ENCODE measurements at places on chromosomes 1 and 21.

- no peak for DNase-seq
Observed at GRCh38 chr1:233253832-233254331, 41.6 kb downstream of the PCNX2 start.

DNA sequence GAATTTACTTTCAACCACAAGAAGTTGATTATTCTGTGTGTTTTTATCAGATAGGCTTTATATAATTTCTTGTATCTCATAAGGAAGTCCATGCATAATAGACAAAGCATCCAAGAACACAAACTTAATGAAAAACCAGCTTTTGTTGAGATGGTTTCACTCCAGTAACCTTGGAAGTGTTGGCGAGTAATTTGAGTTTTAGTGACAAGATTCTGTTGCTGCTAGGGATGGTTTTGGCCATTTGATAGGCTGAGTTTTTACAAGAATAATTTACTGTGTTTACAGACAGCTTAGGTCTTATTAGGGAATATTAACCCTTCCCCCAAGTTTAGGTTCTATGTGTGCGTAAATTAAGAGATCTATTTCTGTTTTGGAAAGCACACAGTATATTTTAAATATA, 513.6 kb downstream of the USP25 start:
- no peak for DNase-seq

DNA sequence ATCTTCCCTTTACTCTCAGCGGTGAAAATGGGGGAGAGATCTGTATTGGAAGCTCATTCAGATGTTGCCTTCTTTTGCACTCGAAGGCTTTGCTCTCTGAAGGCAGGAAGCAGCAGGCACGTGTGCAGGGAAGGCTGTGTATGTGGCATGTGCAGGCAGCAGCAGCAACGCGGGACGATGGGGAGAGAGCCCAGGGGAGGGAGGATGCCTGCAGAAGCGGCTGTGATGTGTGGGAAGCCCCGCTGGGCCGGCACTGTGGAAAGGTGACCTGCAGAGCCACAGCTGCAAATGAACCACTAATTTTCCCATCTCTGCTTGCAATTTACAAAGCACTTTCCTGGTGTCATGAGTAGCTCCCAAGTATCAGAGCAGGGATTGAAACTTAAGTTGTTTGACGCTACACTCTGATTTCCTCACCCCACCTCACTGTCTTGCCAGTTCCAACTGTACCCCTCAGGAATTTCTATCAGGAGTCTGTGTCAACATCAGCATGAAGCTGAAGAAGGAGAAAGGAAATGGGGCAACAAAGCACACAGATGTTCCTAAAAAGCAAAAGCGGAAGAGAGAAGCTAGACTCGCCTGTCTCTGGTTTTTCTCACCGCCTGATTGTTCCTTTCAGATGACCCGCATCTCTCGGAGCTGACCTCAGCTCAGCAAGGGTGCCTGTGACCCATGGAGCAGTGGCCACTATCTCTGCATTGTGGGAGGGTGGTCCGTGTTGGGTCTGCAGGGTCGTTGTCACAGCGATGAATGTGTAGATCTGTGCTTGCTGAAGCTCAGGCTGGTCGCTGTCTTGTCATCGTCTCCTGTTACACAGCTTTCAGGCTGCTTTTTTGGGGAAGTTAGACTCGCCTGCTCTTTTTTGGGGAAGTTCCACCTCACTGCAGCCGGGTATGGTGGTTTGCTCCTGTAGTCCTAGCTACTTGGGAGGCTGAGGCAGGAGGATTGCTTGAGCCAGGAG, 156.1 kb downstream of the KIF26B start:
- DNase-seq: no peak

DNA sequence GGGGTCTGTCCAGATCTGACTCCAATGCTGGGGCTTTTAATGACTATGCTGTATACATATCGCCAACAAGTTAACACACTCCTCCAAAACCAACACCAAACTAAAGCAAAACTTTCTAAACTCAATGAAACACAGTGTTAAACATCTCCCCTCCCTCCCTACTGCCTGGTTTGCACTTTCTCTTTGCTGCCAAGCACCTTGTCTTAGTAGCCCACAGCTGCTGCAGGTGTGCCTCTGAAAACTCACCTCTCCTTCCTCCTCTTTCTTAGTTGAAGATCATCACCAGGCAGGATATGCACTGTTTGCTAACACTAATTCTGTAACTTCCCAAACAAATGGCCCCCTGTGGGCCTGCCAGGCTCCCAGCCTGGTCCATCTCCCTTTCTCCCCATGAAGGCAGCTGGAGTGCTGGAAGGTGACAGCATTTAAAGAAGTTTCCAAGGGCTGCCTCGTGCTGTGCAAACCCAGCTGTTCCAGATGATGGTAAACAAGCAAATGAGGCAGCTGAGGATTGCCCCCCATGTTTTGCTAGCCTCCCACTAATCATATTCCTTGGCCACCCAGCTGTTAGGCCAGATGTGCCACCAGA, 213.7 kb downstream of the ASTN1 start:
- DNase-seq: no peak

- no peak for DNase-seq
Observed at GRCh38 chr1:115164484-115164883, 75.2 kb upstream of the TSPAN2 start.

- DNase-seq: no peak
Observed at GRCh38 chr1:228416217-228416933, at the start of gene TRIM17. Gene TRIM17, minus strand, starts transcription at chr1:228416861. Its CDS starts 1,789 bp downstream, at chr1:228415072.

All from activated CD4-positive, CD25-positive, alpha-beta regulatory T cell treated with anti-CD3 and anti-CD28 coated beads, Interleukin-2, amount 50 U/mL, for 16 hours (primary cell).